ENCODE measurements at places on chromosomes 1 and 21. TPM values are rescaled to one million over a fixed set of nuclear protein-coding genes. Genes with fewer than 3 reads are reported as not detected.

Gene FHAD1
- polyA plus RNA-seq, result 0.55 TPM

Gene KRTAP13-2
- not detected for polyA plus RNA-seq

Gene OLIG1
- not detected for polyA plus RNA-seq

Gene CSMD2
- not detected for polyA plus RNA-seq

Gene FDPS
- 142 TPM for polyA plus RNA-seq

Gene CRP
- not detected for polyA plus RNA-seq

Gene LRRC42
- polyA plus RNA-seq, result 40.9 TPM

Gene AZIN2
- polyA plus RNA-seq, result 17.8 TPM

Gene PRELP
- 0.26 TPM for polyA plus RNA-seq

Gene DFFA
- 42.3 TPM for polyA plus RNA-seq

Gene NUP210L
- not detected for polyA plus RNA-seq

Gene TFF2
- polyA plus RNA-seq, result not detected

Gene COL24A1
- not detected for polyA plus RNA-seq

Gene PPIAL4G
- not detected for polyA plus RNA-seq

Gene KCNN3
- polyA plus RNA-seq, result 0.10 TPM

Gene ADGRB2
- 13.0 TPM for polyA plus RNA-seq

Gene CYP4X1
- 0.67 TPM for polyA plus RNA-seq

Data from SK-N-SH (cell line).